ENCODE measurements at places on chromosomes 4 and X. TPM values are rescaled to one million over a fixed set of nuclear protein-coding genes. Genes with fewer than 3 reads are reported as not detected.

FAM9B gene
- total RNA-seq: not detected

SATL1 gene
- total RNA-seq: 0.06 TPM

FREM3 gene
- total RNA-seq: not detected

WDR17 gene
- total RNA-seq: 0.05 TPM

SCRG1 gene
- not detected for total RNA-seq

WDFY3 gene
- 104 TPM for total RNA-seq

LGI2 gene
- total RNA-seq: 0.05 TPM

TMEM271 gene
- total RNA-seq: not detected

MAGED4B gene
- 75.3 TPM for total RNA-seq

ITIH6 gene
- total RNA-seq: under 0.01 TPM

NUDT9 gene
- total RNA-seq: 20.8 TPM

SYTL4 gene
- total RNA-seq: 10.5 TPM

STATH gene
- not detected for total RNA-seq

KCTD8 gene
- 0.35 TPM for total RNA-seq

LRIT3 gene
- total RNA-seq: 0.15 TPM

GPAT3 gene
- total RNA-seq: 4.0 TPM

C1QTNF7 gene
- total RNA-seq: not detected

IL2 gene
- not detected for total RNA-seq

DNA sequence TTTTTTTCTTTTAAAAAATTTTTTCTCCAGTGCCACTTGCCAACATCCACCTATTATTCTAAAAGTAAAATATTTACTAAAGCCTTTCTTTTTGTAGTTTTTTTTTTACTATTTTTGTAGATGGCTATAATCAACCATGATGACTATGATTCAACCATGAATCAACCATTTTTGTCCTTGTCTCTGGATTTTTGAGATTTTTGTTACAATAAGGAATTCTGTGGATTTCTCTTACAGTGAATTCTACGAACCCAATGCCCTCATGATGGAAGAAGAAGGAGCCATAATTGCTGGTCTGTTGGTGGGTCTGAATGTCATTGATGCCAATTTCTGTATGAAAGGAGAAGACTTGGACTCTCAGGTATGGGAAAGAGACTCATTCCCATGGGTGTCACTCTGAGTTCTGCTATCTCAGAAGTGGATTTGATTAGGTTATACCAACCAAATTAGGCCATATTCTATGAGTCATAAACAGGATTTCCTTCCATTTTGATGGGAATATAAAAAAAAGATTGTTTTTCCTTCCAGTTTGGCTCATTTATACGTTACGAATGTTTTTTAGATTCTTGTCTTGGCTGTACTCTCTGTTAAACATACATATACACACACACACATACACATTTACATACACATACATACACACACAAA is 46.7 kb downstream of the RUFY3 start:
- DNase-seq: peak; percentile 34

- no peak for DNase-seq
These were observed 1077.6 kb downstream of the FAM133A start for GRCh38 chrX:94751611-94752010.

DNA sequence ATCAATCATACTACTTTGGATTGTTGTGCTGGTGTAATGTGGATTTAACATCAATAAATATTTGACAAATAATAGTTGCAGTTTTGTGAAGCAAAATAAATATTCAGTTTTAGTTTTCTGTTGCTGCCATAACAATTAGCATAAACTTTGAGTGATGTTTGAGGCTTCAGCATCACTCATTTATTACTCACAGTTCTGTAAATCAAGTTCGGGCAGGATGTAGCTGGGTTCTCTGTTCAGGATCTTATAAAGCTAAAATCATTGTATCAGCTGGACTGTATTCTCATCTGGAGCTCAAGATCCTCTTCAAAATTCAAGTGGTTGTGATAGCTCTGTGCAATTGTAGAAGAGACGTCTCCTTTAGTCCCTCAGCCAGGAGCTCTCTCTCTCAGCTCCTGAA is 81.7 kb downstream of the CBR4 start:
- DNase-seq: no peak

GRCh38 chr4:159758061-159758460 is 655.2 kb downstream of the RAPGEF2 start:
- no peak for DNase-seq

GRCh38 chr4:156496797-156497196 is 474.8 kb downstream of the PDGFC start:
- no peak for DNase-seq

- no peak for DNase-seq
These were observed 287.4 kb downstream of the NR3C2 start for GRCh38 chr4:148154769-148155168.

- no peak for DNase-seq
These were observed 114.5 kb upstream of the PCDH7 start for GRCh38 chr4:30605616-30606190.

GRCh38 chrX:30364229-30364628 is 55.0 kb upstream of the NR0B1 start:
- no peak for DNase-seq

GRCh38 chr4:113976741-113977525 is 2.5 kb downstream of the ARSJ start:
- no peak for DNase-seq

GRCh38 chr4:168074861-168075260 is 17.5 kb upstream of the ANXA10 start:
- no peak for DNase-seq

DNA sequence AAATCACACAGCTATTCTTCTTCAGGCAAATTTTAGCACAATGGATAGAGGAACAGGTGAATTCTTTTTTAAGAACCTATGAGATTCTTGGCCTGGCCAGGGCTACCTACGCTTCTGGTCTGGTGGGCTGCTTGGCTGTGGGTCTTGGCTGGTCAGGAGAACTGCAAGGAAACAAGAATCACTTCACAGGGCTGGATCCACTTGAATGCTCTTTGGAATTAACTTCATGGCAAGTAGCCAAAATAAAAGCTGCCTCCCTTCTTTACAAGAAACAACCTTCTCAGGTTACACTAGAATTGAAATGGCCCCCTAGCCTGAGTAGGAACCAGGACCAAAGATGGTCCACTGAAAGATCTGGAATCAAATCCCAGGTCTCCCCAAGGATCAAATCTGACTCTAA is 519.1 kb downstream of the IQCM start:
- no peak for DNase-seq

GRCh38 chr4:7169134-7169533 is 23.2 kb upstream of the SORCS2 start:
- no peak for DNase-seq

GRCh38 chr4:151876381-151876988 is 115.7 kb upstream of the GATB start:
- DNase-seq: no peak

DNA sequence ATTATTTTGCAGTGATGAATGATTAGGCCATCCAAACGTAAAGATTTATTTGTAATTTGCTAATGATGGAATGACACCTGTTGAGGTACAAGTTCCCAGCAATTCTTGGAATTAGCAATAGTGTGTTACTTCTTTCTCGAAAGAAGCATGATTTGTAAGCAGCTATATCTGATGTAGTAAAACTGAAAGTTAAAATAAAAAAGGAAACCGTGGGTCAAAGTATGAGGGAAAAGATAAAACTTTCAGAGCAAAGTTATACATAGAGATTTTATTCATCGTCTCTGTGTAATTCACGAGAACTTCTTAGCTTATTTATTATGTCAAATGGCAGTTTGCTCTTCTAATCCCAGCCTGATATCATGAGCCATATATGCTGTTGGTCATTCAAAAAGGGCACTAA is 59.0 kb downstream of the NFKB1 start:
- no peak for DNase-seq

GRCh38 chr4:169314906-169315305 is 44.1 kb upstream of the SH3RF1 start:
- peak; percentile 34 for DNase-seq

GRCh38 chrX:130197464-130197863 is 25.7 kb downstream of the RAB33A start:
- no peak for DNase-seq

GRCh38 chr4:183611210-183611830 is 47.7 kb downstream of the RWDD4 start:
- DNase-seq: no peak

DNA sequence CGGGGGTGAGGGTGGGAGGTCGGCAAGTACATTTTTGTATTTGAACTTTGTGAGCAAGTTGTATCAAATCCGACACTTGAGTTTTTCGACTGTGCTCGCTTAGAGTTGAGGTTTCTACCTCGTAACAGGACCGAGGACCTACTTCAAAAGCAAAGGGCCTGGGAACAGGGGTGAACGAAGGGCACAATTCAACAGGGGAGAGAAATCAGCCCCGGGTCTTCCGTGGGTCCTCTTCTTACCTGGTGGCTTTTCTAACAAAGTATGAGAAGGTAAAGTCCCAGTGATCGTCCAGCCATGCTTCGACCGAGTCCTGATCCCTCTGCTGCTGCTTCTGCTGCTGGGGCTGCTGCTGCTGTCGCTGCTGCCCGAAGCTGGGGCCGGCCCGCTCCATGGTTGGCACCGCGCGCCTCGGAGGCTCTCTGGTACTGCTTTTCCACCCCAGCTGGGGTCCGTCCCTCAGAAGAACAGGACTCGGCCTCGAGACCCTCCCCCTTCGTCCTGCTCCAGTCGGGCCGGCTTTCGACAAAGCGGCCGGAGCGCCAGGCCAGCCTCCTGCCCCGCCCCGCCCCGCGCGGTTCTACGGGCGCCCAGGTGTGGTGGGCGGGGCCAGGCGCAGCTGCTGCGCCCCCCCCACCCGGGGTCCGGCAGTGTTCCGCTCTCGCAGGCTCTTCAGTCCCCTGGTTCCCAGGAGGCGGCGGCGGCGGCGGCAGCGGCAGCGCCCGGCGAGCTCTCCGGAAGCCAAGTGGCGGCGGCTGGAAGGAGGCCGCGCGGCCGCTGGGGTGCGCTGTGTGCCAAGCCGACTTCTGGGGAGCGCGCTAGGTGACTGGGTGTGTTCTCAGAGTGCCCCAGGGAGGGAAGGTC is at the start of gene PDE5A:
Gene PDE5A, minus strand, starts transcription at position 524 of the 861 bp plus-strand sequence. Its CDS starts 133 bp downstream, at position 391.
- DNase-seq: no peak

DNA sequence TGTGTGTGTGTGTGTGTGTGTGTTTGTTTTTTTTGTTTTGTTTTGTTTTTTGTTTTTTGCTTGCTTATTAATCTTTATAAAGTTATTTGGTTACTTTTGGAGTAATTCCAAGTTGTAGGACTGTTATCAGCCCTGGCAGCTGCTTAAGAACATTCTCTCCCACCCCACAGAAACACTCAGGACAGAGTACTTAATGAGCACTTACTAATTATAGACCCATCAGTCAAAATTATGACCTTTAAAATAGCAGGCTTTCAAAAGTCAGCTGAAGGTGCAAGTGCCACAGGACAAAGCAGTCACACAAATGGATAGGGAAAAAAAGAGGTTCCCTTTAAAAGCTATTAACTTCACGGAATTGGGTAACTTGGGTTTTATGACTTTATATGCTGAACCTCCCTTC is 69.0 kb downstream of the BEND2 start:
- no peak for DNase-seq

- no peak for DNase-seq
These were observed 165.7 kb upstream of the STS start for GRCh38 chrX:6981718-6982406.

DNA sequence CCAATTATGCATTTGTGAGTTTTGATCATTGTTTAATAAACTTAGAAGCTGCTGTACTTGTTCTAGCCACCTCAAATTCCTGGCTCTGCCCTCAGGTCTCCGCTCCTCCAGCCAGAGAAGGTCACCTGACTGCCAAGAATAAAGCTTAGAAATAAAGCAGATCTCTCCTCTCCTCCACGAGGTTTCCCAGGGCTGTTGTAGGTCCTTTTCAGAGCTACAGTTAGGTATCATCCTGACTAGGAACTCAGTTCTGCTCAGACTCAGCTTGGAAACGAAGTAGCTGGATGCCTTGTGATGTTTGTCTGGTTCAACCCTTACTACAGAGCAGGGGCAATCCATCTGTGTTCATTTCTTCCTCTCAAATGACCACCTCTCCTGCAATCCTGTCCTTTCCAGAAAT is 79.1 kb upstream of the RAPGEF2 start:
- no peak for DNase-seq

GRCh38 chr4:93810340-93810992 is 18.1 kb upstream of the ATOH1 start:
- no peak for DNase-seq

DNA sequence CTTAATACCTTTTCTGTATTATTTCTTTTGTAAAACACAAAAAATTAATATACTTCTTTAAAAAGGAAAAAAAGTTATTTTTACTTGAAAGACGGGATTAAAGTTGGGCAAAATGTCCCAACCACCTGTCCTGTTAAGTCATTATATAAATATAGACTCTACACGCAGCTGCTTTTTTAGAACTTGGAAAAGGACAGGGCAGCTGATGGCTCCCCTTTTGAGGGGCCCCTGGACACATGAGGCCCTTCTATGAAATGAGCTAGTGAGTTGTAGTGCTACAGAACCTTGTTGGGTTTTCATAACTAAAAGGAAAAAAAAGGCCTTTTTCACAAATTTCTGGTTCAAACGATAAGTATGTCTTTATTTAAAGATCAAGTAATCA is 600 bp upstream of the BEX2 start:
- DNase-seq: no peak

- DNase-seq: no peak
These were observed 57.1 kb downstream of the MAML3 start for GRCh38 chr4:140096921-140097320.

DNA sequence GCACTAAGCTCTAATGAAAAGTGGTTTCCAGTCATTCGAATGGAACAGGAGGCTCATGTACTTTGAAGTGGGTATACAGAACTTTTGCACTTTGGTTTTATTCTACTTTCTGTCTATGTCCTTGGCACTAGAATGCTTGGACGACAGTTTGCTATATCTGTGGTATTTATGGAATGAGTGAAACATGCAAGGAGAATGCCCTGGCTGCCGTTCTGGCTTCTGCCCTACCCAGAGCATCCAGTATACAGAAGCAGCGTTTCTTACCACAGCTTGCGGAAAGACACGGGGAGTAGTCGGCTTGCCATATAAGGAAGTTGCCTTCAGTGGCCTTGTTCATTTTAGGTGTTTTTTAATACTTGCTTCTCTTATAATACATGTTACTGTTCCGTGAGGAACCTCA is 98.0 kb downstream of the TBL1X start:
- DNase-seq: no peak

DNA sequence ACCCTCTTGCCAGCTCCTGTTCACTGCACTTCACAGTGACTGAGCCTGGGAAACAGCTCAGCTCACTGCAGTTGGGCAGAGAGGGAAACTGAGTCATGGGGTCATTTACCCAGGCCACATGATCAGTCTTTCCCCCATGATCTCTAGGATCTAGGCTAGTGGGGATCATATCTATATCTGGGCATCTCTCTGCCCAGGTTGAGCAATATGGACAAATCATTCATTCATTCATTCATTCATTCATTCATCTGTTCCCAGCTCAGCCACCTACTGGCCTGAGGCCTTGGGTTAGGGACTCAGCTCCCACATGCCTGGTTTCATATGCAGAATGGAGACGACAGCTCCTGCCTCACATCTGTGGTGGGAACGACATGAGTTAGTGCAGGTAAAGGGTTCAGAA is 45.3 kb upstream of the HMX1 start:
- DNase-seq: no peak

DNA sequence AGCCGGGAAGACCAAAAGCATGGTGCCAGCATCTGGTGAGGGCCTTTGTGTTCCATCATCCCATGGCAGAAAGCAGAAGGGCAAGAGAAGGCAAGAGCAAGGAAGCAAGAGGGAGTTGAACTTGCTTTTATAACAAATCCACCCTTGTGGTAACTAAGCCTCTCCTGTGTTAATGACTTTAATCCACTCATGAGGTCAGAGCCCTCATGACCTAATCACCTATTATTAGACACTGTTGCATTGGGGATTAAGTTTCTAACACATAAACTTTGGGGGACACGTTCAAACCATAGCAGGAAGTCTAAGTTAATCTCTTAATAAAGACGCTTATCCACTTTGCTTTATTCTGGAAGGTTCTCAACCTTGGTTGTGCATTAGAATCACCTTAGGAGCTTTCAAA is 12.5 kb upstream of the PCYT1B start:
- DNase-seq: no peak
